ENCODE measurements at places on chromosomes 7 and 10.

DNA sequence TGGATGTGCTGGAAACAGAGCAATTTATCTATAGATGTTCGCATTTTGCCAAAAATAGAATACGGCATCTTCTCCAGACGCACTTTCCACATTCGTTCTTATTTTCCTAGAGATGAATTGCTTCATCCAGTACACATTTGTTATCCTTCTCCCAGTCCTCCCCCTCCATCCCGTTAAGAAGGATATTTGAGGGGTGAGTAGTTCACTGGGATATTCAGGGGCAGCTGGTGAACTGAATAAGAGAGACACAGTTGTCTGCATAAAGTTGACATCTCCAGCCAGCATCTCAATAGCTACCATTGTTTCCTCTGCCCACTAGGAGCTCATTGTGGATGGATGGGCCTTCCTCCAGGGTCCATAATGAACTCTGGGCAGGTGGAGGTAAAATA, 456.8 kb upstream of the NRP1 start:
- DNase-seq: no peak

DNA sequence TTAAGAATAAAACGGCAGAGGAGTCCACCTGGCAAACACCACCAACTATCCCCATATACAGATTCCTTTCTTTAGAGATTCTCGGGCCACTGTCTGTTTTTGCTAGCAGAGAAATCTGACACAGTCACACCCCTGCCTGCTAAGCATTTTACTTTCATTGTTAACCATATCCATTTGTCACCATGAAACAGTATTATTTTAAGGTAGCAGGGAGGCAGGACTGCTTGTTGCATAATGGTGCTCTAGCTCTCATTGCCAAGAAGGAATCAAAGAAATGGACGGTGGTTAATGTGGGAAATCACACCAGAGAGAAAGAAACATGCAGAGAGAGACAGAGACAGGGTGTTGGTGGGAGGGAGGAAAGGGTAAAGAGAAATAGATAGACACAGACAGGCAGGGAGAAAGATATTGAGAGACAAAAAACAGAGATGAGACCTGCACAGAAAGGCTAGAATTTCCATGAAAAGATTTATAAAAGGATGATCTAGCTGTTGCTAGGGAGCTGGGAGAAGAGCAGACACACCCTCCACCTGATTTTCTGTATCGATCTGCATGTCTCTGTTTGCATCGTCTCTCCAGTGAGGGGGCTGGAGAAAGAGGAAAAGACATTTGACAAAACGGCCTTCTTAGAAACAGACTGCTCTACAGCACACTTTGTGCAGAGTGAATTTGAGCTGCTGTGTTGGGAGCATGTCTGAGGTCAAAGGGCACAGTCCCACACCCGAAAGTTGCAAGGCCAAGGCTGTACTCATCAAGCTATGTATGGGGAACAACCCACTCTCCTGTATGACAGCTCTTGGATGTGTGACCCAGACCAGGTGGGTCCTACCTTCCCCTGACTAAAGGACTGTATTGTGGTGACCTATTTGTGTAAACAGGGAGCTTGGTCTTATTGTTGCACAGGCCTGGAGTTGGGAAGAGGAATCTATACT, 303.1 kb downstream of the FZD1 start:
- DNase-seq: no peak

DNA sequence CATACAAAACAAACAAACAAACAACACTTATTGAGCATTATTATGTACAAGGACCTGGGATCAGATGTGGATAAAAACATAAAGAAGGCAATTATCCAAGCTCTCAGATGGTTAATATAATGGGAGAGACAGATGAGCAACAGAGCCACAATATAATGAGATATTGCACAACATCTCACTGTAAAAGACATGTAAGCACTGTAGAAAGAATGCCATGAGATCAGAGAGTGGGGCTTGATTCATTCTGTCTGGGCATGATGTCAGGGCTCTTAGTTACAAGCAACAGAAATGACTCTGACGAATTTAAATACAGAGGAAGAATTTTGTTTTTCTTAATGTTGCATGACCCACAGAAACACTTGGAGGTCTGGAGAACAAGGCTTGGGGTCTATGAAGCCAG, 164.7 kb upstream of the PLXDC2 start:
- no peak for DNase-seq

- no peak for DNase-seq
Measured at GRCh38 chr7:85771516-85771915, 584.7 kb upstream of the SEMA3D start.

DNA sequence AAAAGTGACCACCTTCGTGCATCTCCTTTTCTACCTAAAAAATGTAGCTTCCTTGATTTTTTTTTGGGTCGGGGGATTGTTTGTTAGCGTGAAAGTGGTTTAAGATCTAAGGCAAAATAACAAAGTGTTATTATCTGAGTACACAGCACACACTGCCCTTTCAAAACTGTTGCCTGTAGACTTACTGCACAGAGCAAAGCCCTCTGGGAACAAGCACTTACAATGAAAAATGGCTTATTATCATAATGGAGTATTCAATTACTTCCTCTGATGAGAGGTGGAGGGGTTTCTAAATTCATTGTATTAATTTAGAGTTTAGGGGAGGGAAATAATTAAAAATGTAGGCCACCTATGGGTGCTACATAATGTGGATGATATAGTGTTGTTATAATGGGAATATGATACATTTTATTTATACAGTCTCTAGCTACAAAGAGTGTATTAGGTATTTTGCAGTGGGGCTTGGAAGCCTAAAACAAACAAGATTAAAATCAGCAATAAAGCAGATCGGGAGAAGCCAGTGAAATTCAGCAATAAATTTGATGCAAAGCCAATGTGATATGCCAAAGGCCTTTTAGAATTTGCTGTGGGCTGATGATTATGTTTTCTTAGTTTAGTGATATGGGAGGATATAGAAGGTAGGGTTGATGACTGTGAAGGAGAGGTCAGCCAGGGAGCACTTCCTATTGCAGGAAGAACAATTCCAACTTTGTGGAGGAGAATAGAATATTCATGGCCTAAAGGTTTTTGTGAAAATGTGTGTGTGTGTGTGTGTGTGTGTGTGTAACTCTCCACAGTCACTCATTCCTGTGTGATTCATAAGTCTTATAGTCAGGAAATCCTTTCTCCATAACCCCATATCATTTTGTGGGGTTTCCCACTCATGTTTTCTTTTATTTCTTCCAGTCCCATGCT, 17.7 kb upstream of the EXOC4 start:
- no peak for DNase-seq

DNA sequence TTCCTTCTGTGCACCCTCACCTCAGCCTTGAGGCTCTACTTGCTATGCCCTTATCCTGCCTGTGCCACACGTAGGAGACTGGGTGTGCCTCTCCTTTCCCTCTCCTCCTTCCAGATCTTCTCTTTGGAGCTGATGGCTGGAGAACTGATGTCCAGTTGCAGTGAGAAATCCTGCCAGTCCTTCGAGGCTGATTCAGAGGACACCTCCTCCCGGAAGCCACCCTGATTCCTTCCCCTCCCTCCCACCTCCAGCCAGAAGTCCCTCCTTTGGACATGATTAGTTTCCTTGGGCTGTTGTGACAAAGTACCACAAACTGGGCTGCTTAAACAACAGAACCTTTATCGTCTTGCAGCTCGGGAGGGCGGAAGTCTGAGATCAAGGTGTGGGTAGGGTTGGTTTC, 161.5 kb downstream of the LYZL1 start:
- no peak for DNase-seq

GRCh38 chr10:103804871-103805270, 50.5 kb downstream of the SH3PXD2A start:
- DNase-seq: no peak

DNA sequence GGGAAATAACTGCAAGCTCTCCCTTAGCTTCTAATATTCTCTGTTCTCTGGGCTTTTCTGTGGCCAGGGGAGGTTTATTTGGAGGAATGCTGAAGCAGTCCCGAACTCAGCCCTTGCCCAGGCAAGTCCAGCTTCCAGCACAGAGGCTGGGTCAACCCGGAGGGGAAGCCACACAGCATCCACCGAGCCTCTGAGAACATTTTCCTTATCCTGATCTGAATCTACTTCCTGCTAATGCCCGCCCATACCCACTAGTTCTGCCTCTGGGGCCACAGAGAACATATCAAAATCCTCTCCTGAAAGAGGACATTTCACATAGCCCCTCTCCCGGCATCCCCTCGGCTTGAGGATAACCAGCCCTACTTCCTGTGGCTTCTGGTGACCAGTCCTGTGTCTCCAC, 31.1 kb downstream of the SH3PXD2A start:
- DNase-seq: no peak

GRCh38 chr10:84336406-84337090, 8.2 kb downstream of the CCSER2 start:
- no peak for DNase-seq

GRCh38 chr7:70500261-70500660, 631.7 kb upstream of the GALNT17 start:
- no peak for DNase-seq

GRCh38 chr7:48285373-48285772, 114.1 kb downstream of the ABCA13 start:
- no peak for DNase-seq

GRCh38 chr10:44293306-44293778, 91.6 kb downstream of the CXCL12 start:
- no peak for DNase-seq

DNA sequence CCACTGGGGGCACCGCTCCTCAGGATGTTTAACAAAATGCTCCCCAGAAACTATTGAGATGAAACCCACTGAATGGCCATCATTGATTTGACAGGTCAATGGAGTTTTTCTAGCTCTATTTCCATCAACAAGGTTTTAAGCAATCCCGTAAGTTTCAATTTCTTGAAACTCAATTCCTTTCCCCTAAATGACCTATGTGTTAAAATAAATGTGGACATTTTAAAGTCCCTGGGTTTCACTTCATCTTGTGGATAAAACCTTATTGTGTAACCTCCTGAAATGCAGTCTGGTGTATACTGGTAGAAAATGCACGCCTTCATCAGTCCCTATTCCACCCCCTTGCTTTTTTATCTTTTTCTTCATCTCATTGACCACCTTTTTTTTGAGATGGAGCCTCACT, 8.9 kb upstream of the C7orf33 start:
- no peak for DNase-seq

DNA sequence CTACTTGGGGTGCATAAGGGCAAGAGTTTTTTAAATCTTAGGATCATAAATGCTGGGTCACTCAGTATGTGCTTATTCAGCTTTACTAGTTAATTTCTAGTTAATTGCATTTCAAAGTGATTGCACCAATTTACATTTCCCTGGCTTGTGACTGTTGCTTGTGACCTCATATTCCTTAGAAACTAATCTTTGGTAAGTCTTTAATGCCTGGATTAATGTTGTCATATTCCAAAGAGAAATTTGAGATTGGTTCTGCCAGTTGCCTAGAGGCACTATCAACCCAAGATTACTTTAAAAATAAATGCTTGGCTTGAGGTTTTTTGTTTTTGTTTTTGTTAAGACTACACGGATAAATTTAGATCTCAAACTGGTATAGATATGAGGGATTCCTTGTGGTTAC, 103.1 kb downstream of the ANK3 start:
- DNase-seq: no peak

DNA sequence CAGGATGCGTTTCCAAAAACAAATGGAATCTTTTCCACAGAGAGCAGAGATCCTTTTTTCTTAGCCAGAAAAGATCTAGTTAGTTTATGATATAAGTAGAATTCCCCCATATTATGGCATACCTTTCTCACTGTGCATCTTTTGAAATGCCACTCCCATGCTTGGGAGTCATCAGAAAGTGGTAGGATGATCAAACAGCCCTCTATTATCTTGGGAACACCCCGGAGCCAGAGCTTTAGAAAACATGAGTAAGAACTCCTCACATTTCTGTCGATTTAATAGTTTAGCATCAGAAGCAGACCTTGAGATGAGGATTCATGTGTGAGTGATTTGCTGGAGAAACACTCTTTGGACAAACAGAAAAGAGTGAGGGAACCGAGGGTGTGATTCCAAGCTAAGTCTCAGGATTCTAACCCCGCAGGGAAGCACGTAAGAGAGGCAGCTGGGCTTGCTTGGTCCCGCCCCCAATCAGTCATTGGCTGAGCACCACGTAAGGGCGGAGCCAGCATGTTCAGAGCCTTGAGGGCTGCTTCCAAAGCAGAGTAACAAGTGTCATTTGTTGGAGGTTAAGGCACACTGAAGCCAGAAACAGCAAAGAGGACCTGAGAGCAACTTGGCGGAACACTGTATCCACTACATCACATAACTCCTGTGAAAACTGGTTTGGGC, 43.7 kb upstream of the NXPH1 start:
- no peak for DNase-seq

- no peak for DNase-seq
Measured at GRCh38 chr7:26190417-26190869, 10.1 kb downstream of the HNRNPA2B1 start.

- no peak for DNase-seq
Measured at GRCh38 chr7:7519528-7519927, 16.1 kb downstream of the COL28A1 start.

DNA sequence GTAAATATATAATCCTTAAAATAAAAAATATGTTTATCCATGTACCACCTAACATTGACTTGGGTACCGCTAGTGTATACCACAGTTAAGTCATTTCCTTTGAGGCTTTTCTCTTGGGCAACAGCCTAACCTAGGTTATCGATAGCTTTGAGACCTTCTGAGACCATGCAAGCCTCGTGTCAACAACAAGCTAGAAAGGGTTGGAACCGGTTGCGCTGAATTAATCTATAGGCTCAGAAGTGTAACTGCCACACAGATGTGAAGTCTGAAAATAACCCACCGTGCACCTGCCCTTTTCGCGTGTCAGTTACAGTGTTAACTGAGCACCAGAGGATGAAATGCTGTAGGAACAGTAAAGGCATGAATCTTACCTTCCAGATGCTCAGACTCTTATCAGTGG, 59.8 kb downstream of the ARID5B start:
- no peak for DNase-seq

DNA sequence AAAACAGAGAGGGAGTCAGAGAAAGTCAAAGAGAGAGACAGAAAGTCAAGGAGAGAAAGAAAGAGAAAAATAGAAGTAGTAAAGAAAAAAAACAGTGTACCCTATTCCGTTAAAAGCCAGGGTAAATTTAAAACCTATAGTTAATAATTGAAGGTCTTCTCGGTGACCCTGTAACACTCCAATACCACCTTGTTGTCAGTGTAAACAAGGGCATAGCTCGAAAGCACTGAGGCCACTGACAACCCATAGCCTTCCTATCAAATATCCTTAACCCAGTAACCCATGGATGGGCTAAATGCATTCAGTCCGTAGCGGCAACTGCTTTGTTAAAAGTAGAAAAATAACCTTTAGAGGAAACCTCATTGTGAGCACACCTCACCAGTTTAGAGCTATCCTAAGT, 100.4 kb downstream of the ZNF467 start:
- no peak for DNase-seq

GRCh38 chr10:126387931-126388911, at the start of gene ADAM12:
Gene ADAM12, minus strand, starts transcription at chr10:126388477. Its CDS starts 332 bp downstream, at chr10:126388145.
- DNase-seq: no peak
